GM19239 (cell line): ENCODE measurements at places on chromosomes 2 and 18.

DNA sequence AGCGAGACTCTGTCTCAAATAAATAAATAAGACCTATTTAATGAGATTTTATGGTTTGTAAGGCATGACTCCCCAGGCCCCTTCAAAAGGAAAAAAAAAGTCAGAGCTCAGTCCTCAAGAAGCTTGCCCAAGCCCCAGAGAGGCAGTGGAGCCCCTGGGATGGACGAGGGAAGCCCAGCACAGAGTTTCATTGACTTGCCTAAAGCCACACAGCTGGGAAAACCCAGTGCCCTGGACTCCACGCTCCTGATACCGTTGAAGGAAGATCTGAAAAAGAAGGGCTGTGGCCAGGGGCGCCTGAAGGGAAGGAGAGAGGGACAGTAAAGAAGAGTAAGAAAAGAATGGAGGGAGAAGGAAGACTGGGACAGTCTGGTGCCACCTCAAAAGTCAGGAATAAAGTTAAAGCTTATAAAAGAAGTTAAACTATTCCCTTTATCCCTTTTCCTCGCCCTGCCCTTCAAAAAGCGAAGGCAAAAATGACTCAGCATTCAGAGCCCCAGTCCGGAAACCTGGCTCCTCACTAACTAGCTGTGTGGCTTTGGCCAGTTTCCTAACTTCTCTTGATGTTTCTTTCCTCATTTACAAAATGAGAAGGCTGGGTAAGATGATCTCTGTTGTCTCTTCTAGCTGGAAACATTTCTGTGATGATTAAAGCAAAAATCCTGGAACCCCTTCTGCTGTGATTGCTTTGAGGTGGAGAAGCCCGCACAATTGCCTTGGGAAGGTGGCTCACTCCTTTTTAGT lies 46.7 kb downstream of the LYPD1 start:
- DNase-seq = no peak

GRCh38 chr18:50372743-50373142 lies 2.1 kb upstream of the SKA1 start:
- no peak for DNase-seq

- DNase-seq = no peak
These were observed 7.1 kb upstream of the KCMF1 start for GRCh38 chr2:84963692-84964405.

- DNase-seq = no peak
These were observed 11.4 kb upstream of the PROKR1 start for GRCh38 chr2:68632021-68632420.

DNA sequence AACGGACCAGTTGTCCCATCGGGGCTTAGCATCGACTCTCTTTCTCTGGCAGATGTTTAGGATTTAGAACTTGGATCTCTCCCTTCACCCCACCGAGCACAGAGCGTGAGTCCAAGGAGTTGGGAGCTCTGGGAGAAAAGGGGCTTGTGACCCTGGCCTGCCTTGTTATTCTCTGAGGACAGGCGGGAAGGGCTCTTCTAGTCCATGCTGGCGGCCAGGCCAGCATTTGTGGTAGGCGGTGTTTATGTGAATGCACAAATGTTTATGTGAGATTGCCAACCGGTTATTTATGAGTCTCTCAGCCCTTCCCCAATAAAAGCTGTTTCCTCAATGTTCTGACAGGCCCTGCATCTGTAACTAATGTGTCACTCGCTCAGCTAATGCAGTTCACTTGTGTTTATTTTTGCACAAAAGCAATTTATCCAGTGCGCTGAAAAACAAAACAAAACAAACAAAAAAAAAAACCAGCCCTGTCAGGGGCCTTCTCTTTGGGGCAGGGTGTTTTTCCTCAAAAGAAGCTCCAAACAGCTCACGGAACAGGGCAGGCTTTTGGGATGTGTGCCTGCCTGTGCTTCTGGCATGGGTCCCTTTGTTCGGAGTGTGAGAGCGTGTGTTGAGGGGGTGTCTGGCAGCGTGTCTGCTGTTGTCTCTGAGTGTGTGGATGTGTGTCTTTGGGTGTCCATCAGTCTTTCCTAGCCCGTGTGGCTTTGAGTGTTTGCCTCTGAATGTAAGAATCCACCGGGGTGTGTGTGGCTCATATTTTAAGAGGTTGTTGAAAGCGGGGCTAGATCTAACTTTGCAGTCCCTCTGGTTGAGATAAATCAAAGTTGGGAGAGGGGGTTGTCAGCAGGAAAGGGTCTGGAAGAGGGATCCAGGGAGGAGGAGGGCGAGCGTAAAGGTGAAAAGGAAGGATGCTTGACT lies 52.8 kb upstream of the HAAO start:
- no peak for DNase-seq

GRCh38 chr2:200028998-200029397 lies 73.6 kb downstream of the MAIP1 start:
- no peak for DNase-seq

DNA sequence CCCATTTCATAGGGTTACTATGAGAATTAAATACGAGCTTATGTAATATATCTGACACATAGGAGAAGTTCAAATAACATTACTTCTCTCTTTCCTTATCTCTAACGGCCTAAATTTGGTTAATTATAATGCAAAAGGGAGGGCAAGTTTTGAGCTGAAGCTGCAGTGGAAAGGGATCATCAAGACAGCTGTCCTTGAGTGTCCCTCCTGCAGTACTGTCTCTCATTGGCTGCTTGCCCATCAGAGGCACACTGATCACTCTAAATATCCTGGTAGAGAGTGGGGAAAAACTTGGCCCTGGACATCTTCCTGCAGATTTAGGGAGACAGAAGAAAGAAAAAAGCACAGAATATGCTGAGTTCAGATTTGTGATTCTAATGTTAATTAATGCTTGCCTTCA lies 186.0 kb downstream of the CAMKMT start:
- DNase-seq = no peak

GRCh38 chr2:61714210-61714609 lies 139.7 kb downstream of the FAM161A start:
- DNase-seq = no peak

DNA sequence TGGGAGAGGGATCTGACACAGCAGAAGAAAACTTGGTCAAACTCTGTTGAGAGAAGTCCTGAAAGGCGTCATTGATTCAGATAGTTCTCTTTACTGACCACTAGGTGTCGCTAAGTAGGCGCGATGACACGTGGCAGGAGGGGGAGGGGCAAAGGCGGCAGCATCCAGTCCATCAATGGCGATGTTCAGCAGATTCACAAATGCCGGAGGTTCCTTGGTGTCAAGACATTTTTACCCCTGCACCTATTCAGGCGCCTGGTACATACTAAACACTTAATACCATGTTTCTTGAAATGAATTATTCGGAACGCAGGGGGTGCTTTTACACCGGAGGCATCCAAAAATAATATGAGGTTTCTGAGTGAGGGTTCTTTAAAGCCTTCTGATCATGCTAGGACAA lies 3.0 kb upstream of the PLEK start:
- no peak for DNase-seq

DNA sequence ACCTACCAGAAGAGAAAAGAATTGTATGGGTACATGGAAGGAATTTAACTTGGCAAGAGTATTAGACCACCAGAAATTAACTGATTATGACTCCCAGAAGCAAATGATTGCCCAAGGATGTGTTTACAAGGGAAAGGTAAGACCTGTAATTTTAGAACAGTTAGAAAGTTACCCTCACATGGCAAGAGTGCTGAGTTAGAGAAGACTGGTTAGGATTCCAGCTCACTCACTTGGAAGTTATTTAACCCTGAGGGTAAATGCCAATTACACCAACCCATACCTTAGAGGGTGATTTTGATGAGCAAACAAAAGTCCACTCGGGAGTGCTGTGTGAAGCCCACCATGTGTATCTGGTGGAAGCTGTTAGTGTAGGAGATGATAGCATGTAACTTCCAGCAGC lies 170.2 kb downstream of the TPGS2 start:
- no peak for DNase-seq

DNA sequence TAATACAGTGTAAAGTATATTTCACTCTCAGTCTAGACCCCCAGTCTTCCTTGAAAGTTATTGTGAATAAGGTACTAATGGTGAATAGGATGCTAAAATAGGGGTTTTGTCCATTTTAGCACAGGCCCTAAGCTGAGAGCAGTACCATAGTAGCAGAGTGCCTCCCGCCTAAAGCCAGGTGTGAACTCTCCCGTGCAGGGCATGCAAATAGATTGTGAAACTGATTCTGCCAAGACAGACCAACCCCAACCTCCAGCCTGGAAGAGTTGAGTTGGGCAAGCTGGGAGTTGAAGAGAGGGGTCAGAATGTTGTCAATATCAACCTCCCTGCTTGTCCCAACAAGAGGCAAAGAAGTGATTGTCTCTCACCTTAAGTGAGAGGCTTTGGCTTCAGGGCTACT lies 97.4 kb upstream of the CYRIA start:
- DNase-seq = no peak

DNA sequence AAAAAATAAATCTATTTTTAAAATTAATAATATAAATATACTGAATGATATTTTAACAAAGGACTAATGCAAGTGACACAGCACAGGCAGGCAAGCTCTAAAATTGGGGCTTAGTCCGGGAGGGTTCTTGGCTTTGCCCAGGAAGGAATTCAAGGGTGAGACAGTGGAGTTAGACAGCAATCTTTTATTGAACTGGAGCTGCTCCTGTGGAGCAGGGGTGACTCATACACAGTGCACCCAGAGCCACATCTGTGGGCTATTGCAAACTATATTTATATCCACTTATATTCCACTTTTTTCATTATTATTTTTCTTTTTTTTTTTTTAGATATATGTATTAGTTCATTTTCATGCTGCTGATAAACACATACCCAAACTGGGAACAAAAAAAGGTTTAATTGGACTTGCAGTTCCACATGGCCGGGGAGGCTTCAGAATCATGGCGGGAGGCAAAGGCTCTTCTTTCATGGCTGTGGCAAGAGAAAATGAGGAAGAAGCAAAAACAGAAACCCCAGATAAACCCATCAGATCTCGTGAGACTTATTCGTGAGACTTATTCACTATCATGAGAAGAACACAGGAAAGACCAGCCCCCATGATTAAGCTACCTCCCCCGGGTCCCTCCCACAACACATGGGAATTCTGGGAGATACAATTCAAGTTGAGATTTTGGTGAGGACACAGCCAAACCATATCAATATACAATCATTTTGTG lies 437.1 kb downstream of the BCL11A start:
- DNase-seq = no peak

DNA sequence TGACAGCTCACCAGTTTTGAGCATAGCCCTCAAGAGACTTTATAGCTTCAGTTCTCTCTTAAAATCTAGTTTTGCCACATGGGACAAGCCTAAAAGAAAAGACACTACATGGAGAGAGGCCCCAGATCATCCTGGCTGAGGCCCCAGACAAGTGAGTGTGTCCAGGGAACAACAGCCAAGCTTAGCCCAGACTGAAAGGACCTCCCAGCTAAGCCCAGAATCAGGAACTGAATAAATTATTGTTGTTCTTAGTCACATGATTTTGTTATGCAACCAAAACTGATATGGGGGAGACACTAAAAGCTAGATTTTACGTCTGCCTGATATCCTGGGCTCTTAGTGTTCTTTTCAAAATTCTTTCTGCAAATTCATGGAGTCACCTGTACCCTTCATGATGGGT lies 29.3 kb upstream of the LBH start:
- DNase-seq = no peak

GRCh38 chr2:19787134-19787533 lies 114.6 kb downstream of the TTC32 start:
- no peak for DNase-seq

GRCh38 chr2:180115675-180116074 lies 108.6 kb upstream of the CWC22 start:
- no peak for DNase-seq

DNA sequence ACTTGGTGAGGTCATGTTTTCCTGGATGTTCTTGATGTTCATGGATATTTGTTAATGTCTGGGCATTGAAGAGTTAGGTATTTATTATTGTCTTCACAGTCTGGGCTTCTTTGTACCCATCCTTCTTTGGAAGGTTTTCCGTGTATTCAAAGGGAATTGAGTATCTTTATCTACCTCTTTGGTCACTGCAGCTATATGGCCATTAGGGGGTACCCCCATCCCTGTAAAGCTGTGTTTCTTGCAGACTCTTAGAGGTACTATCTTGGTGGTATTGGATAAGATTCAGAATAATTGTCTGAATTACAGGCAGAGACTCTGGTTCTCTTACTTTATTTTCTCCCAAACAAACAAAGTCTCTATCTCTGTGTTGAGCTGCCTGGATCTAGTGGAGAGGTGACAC lies 401.6 kb upstream of the FSIP2 start:
- DNase-seq = no peak

- DNase-seq = no peak
These were observed 36.5 kb downstream of the PSMD14 start for GRCh38 chr2:161344692-161345091.

- no peak for DNase-seq
These were observed 1044.4 kb upstream of the CNTNAP5 start for GRCh38 chr2:122980671-122981070.

GRCh38 chr2:169693360-169693759 lies 845 bp downstream of the CFAP210 start:
- no peak for DNase-seq

DNA sequence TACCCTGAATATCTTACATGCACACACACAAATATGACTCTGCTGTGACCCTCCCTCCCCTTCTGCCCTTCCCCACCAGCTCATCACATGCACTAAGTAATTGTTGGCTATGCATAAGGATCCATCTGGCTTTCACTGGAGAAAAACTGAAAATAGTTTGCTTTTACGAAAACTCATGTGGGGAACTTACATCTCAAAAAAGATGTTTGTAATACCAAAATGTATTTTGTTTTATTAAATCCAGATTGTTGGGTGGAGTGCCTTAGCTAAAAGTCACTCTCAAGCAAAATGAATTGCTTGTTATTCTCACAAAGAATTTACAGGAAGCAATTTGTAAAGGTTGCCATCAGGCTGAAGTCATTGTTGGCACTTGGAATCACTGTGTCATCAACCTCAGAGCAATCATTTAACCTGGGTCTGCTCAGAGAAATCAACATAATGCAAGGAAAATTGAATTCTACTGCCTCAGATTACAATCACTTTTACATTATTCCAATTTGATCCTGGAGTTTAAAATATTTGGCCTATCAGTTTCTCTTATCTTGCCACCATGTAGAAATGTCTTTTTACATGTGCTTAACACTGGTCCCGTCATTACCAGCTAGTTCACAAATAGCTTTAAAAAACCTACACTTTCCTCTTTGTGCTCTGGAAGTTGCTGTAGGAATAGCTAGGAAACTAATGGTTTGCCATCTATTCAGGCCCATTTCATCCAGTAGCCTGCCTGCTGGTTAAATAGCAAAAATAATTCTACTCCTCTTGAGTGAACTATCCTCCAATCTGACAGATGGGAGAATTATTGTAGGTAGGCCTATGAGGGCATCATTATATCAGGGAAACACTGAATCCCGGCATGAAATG lies 90.3 kb upstream of the TMEM17 start:
- no peak for DNase-seq

GRCh38 chr2:62956651-62957050 lies 94.0 kb upstream of the OTX1 start:
- DNase-seq = no peak

- DNase-seq = no peak
These were observed 76.6 kb upstream of the GPC1 start for GRCh38 chr2:240358821-240359397.

DNA sequence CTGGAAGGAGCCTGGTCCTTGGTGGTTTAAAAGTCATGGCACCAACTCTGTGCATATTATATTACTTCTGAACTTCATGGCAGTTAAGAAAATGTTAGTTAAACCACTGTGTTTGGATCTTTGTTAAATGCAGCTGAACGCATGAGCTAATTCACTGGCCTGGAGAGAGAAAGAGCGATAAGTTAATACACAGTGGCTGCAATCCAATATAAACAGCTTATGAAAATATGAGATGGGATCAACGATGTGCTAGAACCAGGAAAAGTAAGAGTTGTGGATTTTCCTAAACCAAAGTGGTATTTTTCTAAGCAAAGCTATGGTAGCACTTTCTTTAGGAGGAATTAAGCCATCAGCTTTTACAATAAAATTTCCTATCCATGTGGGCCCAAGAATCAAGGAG lies 326.7 kb downstream of the MTX2 start:
- no peak for DNase-seq
